ENCODE measurements at places on chromosomes 12 and 14. TPM values are rescaled to one million over a fixed set of nuclear protein-coding genes. Genes with fewer than 3 reads are reported as not detected.
A peak's percentile ranks its signal among the peaks of the same experiment; 100 is the strongest.

The AQP5 gene
- total RNA-seq = not detected

The SMCO2 gene
- not detected for total RNA-seq

The GDF3 gene
- total RNA-seq = not detected

The AKAP6 gene
- total RNA-seq = 2.7 TPM

The SMOC1 gene
- total RNA-seq = 0.06 TPM

The SYNE3 gene
- 12.5 TPM for total RNA-seq

The NYNRIN gene
- total RNA-seq = 0.06 TPM

The ABCC9 gene
- 0.26 TPM for total RNA-seq

The NAA25 gene
- 22.4 TPM for total RNA-seq

The CALM1 gene
- 290 TPM for total RNA-seq

The MYO1H gene
- total RNA-seq = not detected

DNA sequence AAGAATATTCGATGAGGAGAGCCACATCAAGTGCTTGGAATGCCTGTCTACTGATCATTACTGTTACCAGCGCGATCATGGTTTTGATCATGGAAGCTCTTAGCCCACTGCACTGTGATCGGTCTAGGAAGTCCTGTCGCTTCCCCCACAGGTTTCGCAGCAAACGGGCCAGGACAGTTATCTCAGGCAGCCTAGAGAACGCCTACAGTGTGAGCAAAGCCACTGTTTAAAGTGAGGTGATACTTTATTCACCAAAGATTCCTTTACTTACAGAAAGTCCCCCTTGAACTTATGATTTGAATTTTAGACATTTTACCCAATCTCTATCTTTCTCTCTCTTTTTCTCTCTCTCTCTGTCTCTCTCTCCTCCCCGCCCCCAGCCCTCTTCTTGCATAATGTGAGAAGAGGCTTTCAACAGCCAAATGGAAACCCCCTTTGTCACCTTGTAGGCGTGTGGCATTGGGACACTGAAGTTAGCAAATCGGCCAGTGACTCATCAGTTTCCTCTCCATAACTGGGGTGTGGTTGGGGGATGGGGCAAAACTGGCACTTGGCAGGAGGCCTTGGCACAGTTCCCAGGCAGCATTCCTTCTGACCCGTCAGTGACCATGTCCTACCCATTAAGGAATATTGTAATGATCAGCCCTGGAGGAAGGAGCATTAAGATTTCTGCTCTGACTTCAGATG, 214.8 kb downstream of the CHST11 start:
- peak; percentile 94 for DNase-seq

DNA sequence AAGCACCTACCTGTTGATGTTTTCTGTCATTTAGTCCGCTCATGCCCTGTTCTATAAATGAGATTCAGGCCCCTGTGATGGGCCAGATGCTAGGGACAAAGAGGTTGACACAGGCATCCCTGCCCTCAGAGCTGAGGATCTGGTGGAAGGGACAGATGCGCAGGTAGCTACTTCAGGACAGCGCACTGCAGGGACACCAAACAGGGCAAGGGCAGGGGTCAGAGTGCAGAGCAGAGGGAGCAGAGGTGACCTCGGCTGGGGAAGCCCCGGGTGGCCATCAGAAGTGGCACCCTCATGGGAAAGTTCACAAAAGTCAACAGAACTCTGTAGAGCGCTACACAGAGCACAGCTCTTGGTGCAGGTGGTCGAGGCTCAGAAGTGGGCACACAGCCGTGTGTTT, 5.6 kb upstream of the PNMA1 start:
- no peak for DNase-seq

GRCh38 chr14:98018628-98019027, 1221.4 kb downstream of the VRK1 start:
- DNase-seq = no peak

GRCh38 chr12:79019672-79020071, 155.1 kb downstream of the SYT1 start:
- no peak for DNase-seq

- no peak for DNase-seq
Measured at GRCh38 chr12:19910681-19911080, 457.7 kb upstream of the PDE3A start.

DNA sequence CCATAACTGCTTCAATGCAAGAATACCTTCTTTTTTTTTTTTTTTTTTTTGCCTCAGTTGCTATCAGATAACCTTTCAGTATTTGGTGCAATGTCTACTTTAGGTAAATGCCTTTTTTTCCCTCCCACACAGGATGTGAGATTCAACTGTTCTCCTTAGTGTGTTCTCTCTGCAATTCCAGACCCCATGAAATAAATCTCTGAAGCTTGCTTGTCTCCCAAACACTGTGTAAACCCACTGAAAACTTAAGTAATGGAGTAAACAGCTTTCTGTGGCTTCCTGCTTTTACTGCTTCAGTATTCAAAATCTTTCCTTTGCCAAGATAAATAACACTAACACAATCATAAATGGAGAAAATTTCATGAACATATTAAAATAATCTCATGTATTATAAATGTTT, 55.8 kb upstream of the CLEC14A start:
- DNase-seq = peak; percentile 30

- peak; percentile 97 for DNase-seq
Measured at GRCh38 chr12:118052324-118053070, 8.5 kb downstream of the WSB2 start.

DNA sequence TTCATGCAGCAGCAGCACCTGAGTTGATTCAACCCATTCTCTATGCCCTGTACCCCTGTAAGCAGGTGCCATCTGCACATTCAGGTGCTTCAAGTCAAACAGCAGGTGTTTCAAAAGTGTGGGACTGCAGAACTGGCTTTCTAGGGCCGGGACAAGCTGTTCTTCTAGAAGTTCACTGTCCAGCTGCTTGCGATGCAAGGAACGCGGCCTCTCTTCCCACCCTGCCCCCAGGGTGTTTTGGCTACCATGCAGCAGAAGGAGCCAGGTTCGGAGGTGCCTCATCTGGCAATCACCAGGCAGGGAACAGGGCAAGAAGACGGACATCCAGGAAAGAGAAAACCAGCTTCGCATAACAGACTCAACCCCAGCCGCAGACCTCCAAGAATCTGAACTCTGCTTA, 35.2 kb downstream of the TMEM132D start:
- no peak for DNase-seq

DNA sequence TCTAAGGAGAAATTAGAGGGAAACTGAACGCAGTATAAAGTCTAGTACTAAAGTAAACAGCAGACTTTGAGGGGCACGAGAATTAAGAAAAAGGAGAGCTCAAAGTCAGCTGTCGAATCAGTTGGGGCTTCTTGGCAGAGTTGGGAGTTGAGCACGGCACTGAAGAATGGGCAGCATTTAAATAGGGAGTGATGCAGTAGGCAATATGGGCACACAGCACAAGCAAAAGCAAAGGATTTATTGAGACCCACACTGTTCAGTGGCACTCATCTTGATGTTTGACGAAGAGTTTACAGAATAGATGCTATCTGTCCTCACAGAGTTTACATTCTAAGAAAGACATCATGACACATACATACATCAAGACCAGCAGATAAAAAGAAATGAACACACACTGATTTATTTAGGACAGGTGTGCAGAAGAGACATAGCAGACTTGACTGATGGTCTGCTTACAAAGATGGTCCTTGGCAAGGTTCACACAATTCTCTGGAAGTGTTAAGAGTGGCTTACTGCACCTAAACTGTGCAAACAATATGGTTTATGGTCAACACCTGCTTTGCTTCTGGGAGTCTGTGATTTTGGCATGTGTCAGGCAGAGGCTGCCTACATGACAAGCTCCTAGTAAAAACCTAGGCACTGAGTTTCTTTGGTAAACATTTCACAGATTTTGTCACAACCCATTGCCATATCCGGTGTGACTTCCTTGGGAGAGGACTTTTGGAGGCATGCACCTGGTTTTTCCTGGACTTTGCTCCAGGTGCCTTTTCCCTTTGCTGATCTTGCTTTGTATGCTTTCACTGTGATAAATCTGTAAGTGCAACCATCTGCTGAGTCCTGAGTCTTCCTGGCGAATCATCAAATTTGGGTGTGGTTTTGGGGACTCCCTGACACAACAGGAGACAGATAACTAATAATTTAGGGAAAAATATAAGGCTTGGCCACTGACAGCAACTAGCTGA, 26.3 kb downstream of the ALKBH1 start:
- peak; percentile 60 for DNase-seq

- peak; percentile 49 for DNase-seq
Measured at GRCh38 chr12:57604992-57605810, 577 bp downstream of the DTX3 start.

GRCh38 chr12:52582971-52583456, 9.4 kb upstream of the KRT74 start:
- peak; percentile 33 for DNase-seq

GRCh38 chr14:87999277-87999676, 5.7 kb upstream of the GPR65 start:
- DNase-seq = no peak

Data from LHCN-M2 (cell line).